NCI-H510A (cell line): ENCODE measurements at places on chromosomes 16 and 17.

DNA sequence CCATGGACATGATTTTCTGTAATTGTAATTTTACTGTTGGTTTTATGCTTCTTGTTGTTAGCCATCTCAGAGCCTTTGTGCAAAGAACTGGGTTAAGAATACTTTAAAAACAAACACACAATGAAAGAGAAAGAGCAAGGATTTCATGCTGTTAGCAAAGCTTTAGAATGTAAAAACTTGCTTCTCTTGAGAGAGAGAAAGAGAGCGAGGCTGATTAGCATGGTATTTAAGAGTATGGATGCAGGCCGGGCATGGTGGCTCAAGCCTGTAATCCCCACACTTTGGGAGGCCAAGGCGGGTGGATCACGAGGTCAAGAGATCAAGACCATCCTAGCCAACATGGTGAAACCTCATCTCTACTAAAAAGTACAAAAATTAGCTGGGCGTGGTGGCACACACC, 76.2 kb downstream of the MSI2 start:
- DNase-seq = no peak

- DNase-seq = no peak
Measured at GRCh38 chr16:31298958-31299357, 39.2 kb downstream of the ITGAM start.

- no peak for DNase-seq
Measured at GRCh38 chr17:49210158-49211029, at the start of the genes ABI3 and GNGT2. Gene ABI3, plus strand, starts transcription at chr17:49210707. Its CDS starts 18 bp downstream, at chr17:49210725. Gene GNGT2, minus strand, starts transcription at chr17:49210574. Its CDS starts 3,152 bp downstream, at chr17:49207422.

GRCh38 chr16:18950469-18951185, 24.4 kb upstream of the SMG1 start:
- DNase-seq = no peak

- no peak for DNase-seq
Measured at GRCh38 chr17:422196-422930, 69.8 kb upstream of the RPH3AL start.

DNA sequence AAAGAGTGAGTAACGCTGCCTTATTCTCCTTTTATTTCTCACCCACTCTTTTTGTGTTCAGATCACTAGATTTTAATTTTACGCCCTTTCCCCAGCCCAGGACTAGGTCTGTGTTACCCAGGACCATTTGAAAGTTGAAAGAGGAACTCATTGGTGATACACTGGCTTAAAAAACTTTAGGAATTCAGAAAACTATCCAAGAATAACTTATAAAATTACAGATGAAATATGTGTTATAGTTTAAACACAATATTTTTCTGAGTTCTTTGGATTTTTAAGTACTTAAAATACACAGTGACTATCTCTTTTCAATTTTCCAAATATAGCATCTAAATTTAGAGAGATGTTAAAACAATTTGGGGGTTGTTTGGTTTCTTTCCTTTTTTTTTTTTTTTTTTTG, 385.2 kb downstream of the CDH13 start:
- no peak for DNase-seq

- DNase-seq = no peak
Measured at GRCh38 chr16:56237451-56237930, 46.2 kb downstream of the GNAO1 start.

GRCh38 chr16:9378876-9379275, 287.4 kb downstream of the HAPSTR1 start:
- no peak for DNase-seq

DNA sequence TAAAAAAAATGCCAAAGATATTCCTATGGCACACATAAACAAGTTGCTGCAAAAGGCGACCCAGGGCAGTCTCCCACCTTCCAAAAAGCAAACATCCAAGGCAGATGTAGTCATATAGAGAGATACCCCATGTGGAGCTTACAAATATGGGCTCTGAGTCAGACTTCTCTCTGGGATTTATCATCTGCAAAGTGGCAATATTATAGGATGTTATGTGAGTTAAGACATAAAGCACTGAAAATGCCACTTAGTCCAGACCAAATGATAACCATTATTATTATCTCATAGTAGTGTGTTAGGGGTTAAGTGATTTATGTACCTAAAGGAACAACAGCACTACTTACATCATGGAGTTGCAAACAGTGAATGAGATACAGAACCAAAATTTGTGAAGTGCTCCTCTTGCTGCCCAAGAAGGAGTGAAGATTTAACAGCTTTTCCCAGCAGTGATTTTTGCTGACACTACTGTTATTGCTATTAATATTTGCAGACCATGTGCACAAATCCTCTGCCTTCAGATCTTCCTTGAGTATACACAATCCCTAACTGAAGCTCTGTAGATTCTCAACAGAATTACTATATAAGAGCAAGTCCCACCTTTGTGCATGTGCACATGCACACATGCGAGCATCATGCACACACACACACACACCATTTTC, 560.0 kb upstream of the SALL1 start:
- DNase-seq = no peak

GRCh38 chr17:63974594-63975192, 2.0 kb upstream of the SCN4A start:
- DNase-seq = no peak

- no peak for DNase-seq
Measured at GRCh38 chr17:6623941-6624340, 16.6 kb downstream of the KIAA0753 start.

DNA sequence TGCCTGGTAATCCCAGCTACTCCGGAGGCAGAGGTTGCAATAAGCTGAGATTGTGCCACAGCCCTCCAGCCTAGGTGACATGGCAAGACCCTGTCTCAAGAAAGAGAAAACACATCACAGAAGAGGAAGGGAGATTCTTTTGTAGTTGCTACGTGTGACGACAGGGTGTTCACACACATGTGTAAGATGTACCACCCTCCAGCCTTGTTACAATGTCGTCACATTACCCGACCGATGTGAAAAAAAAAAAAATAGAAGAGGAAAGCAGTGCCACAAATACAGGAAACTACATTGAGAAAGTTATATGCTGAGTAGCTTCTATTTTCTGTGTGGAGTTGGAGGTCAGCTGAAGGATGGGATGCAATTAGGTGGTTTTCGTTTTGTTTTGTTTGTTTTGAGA, 56.0 kb downstream of the CLUH start:
- no peak for DNase-seq

GRCh38 chr17:65820811-65821210, 259.4 kb upstream of the AXIN2 start:
- no peak for DNase-seq

- DNase-seq = no peak
Measured at GRCh38 chr16:22728167-22728836, 85.7 kb upstream of the HS3ST2 start.

- DNase-seq = no peak
Measured at GRCh38 chr17:58944166-58944565, 162.5 kb downstream of the TRIM37 start.

DNA sequence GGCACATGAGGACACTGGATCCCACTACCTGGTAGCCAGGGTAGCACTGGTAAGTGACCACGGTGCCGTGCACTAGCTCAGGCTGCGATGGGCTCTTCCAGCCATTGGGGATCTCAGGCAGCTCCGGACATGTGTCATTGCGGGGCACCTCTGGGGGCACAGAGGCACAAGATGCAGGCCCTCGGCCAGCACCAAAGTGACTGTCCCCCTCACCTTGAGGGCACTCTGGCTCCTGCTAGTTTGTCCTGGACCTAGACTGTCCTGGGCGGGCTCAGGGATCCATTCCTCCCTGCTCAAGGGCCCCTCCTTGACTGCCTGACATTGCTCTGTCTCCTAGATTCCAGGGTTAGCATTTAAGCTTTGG, 6.7 kb upstream of the PHF12 start:
- no peak for DNase-seq

- no peak for DNase-seq
Measured at GRCh38 chr16:70736465-70737376, 50.9 kb upstream of the MTSS2 start.

DNA sequence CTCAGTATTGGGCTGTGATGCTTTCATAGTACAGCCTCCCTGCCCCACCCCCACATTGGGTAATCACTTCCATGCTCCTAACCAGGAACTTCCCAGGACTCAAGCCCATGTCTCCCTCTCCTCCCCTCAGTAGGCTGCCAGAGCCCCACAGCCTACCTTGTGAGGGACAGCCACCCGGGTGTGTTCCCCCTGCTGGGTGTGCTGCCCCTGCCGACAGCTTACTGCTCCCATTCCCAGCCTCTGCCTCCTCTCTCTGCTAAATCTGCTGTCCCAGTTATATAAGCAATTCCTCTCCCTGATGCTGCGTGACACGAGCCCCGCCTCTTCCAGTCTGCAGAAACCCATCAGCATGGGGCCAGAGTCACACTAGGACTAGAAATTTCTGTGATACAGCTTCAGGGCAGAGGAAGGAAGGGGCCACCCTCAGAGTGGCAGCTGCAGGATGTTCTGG, at the start of gene RSKR:
Gene RSKR, minus strand, starts transcription at position 255 of the 451 bp plus-strand sequence. Its CDS starts 24 bp downstream, at position 231.
- no peak for DNase-seq

- no peak for DNase-seq
Measured at GRCh38 chr16:28491230-28491969, 474 bp downstream of the CLN3 start.

DNA sequence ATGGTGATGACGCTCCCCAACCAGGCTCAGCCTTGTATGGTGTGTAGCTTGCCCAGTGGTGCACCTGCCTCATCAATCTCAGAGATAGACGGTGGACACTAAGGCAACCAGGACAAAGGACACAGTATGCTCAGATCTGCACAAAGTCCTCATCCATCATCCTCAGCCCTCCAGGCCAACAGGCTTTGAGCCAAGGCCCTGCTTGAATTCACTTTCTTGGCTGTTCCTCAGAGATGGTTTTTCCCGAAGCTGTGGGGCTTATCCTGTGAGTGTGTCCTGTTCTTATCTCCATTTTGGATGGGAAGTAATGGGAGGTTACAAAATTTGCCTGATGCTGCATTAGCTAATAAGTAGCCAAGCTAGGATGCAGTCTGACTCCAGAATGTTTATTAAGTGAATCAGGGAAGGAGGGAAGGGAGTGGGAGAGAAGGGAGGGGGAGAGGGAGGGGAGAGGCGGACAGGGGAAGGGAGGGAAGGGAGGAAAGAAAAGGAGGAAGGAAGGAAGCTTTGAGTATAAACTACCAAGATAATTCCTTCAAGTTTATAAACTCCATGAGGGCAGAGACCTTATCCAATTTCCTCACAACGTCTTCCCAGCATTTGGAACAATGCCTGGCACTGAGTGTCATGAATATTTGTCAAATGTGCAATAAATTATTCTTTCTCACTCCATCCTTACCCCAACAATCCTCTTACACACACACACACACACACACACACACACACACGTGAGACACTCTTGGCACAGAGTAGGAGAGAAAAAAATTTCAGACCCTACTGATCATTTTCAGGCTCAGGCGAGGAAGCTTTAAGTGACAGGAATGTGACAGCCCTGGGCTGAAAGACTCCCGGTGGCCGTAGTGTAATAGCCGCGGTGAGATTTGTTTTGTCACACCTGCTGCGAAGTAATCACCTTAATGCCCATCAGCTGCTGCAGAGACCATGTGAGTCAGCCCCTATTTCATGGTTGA, 84.3 kb downstream of the BMERB1 start:
- no peak for DNase-seq

- no peak for DNase-seq
Measured at GRCh38 chr16:74817851-74818250, 43.2 kb upstream of the FA2H start.

- no peak for DNase-seq
Measured at GRCh38 chr16:71353736-71354135, 4.8 kb upstream of the CALB2 start.

DNA sequence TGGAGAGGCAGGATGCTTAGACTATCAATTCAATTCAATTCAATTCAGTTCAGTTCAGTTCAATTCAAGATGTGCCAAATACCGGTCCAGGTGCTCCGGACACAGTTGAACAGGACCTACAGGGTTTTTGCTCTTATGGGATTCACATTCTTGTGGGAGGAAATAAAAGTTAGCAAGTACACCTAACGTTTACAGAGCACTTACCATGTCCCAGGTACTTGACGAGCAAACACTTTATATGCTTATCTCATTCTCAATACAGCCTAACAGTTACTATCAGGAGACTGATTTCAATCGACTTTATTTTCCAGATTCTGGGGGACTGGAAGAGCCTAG, 467 bp upstream of the GDE1 start:
- no peak for DNase-seq

- DNase-seq = no peak
Measured at GRCh38 chr16:4602331-4602730, 12.4 kb downstream of the UBALD1 start.

DNA sequence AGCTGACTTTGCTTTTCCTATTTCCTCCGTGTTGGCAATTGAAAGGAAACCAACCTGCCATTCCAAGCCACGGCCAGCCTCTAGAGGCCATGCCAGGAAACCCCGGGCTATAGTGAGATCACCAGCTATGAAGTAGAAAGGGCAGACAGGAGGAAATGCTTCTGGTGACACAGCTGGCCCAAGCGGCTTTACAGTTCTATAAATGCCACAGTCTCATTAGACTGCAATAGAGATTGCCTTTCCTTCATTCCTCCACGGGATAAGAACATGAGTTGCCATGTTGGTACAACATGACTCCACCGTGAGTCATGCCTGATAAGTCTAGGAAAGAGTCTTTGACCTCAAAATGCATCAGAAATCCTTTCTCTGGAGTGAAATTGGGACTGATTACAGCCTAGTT, 384.9 kb downstream of the GRIN2A start:
- DNase-seq = no peak

- DNase-seq = no peak
Measured at GRCh38 chr17:73068322-73069153, 23.9 kb downstream of the SLC39A11 start.

DNA sequence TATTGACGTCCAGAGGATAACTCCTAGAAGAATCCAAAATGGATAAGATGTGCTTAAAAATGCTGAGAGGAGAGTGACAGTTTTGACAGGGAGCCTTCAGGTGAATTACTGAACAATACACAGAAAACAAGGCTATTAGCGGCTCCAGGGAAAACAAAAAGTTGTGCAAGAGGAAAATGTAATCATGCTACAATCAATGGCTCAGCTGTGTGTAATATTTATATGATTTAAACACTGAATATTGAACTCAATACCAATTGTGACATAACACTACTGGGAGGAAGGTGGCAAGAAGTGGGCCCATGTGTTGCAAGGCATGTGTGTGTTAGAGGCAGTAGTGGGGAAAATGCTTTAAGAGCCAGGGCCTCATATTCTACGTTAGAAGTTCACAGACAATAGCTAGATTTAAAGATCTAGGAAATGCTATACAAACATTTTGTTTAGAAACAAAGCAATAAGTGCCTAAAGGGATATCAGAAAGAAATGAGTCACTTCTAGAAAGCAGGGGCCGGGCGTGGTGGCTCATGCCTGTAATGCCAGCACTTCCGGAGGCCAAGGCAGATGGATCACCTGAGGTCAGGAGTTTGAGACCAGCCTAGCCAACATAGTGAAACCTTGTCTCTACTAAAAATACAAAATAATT, 253.2 kb upstream of the IRX5 start:
- no peak for DNase-seq

DNA sequence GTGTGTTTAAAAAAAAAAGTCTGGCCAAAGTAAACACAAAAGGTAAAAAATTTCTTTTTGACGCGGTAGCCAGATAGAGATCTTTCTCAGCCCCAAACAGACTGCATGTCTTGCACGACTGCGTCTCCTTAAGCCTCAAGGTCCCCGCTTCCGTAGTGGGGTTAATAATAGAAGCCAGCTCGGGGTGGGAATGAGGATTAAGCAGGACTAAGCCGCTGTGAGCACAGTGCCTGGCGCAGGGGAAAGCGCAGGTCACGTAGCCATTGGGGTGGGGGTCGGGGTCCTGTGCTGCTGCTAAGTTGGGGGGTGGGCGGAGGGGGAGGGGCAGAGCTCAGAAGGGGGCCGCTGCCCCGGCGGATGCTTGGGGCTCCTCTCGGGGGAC, 521 bp downstream of the GGA2 start:
- DNase-seq = peak; percentile 18

GRCh38 chr16:80619824-80620223, 79.0 kb downstream of the DYNLRB2 start:
- DNase-seq = no peak

GRCh38 chr17:1315891-1316403, 36.5 kb downstream of the TRARG1 start:
- DNase-seq = no peak
